ENCODE measurements at places on chromosomes 1 and 21.

DNA sequence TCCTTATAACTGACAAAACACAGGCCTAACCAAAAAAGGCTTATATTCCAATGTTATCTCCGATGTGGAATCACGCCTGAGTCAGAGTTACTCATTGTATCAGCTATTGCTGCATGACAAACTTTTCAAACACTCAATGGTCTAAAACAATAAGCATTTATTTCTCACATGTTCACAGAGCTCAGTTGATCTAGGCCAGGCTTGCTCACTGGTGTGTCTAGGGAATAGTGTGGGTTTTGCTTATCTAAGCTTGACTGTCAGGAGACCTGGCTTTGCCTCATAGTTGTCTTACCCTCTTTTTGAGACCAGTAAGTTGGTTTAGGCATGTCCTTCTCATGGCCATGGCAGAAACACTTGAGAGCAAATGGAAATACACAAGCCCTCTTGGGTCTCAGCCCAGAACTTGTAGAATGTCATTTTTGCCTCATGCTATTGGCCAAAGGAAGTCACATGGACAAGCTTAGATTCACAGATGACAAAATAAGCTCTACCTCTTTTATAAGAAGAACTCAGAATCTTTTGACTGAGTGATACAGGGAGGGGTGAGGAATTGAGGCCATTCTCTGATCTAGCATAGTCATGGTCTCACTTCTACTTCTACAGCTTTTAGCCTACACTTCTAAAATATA, 130.8 kb downstream of the HMCN1 start:
- DNase-seq = no peak

- no peak for DNase-seq
Measured at GRCh38 chr1:58238846-58239245, 307.7 kb downstream of the OMA1 start.

- no peak for DNase-seq
Measured at GRCh38 chr21:45957981-45958600, 23.5 kb upstream of the COL6A1 start.

- DNase-seq = no peak
Measured at GRCh38 chr1:230123280-230124185, 56.5 kb downstream of the GALNT2 start.

DNA sequence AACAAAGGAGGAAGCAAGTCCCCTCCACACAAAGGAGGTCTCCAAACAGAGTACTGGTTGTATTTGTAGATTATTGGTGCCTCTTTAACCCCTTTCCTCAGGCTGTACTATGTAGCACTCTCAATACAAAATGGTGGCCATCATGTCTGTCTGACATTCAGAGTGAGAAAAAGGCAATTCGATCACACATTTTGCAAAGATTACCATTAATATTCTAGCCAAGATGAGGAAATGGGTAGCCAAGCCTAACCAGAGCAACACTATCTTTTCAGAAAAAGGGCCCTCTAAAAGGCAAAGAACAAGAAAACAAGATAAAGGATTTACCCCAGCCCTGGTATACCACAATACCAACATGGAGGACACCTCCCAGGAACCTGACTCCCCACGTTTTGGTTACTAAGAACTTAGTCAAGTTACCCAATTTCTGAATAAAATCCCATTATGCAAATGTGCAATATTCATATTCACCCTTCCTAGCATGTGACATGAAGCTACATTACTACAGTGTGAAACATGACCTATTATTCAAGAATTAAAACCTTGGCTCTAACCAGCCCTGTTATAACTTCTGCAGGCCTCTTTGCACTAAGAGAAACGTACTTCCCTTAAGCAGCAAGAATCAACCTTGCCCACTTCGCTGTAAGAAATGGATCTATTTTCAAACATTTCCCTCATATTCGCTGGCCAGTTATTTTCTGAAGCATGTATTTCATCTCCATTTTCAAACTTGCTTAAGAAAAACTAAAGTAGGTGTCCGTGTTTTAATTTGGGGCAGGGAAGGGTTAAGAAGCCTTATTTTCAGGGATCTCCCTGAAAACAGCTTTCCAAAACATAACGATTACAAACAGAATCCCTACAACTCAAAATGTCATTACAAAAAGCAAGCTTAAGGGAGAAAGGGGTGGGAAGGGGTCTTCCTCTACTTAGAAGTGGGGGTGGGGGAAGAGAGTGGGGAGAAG, 2.1 kb downstream of the KDM5B start:
- DNase-seq = peak; percentile 32

DNA sequence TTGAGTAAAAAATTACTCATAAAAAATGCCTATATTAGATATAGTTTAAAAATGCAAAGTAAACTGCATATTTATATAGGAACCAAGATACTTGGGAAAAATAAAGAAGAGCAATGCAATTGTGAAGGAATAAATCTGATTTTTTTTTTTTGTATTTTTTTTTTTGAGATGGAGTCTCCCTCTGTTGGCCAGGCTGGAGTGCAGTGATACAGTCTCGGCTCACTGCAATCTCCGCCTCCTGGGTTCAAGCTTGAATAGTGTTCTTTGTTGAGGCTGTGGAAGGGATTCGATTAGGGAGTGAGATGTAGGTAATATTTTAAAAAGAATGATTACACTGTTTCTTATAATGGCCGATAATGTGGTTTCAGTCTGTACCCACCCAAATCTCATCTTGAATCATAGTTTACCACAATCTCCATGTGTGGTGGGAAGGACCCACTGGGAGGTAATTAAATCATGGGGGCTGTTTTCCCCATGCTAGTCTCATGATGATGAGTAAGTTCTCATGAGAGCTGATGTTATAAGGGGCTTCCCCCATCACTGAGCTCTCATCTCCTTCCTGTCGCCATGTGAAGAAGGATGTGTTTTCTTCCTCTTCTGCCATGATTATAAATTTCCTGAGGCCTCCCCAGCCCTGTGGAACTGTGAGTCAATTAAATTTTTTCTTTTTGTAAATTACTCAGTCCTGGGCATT, 1765.9 kb downstream of the PLA2G4A start:
- no peak for DNase-seq

GRCh38 chr1:8825985-8826481, 8.6 kb upstream of the RERE start:
- no peak for DNase-seq

DNA sequence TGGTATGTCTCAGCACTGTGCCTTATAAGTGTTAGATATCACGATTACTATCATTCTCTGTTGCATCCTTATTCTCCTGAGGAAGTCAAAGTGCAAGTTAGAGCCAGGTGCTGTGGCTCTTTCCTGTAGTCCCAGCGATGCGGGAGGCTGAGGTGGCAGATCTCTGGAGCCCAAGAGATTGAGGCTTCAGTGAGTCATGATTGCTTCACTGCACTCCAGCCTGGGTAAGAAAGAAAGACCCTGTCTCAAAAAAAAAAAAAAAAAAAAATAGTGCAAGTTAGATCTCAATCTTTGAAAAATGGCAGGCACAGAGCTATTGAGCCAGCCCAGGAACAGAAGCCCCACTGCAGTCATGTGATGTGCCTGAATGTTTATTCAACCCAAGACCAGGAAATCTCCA, 147.8 kb upstream of the POGK start:
- DNase-seq = no peak

GRCh38 chr1:15187175-15188129, 33.9 kb downstream of the TMEM51 start:
- no peak for DNase-seq

- DNase-seq = peak; percentile 98
Measured at GRCh38 chr1:154607609-154608396, at the start of gene ADAR. ADAR (minus strand) TSS chr1:154608186; CDS start chr1:154608006, 180 bp downstream.

GRCh38 chr1:102191723-102192122, 195.0 kb upstream of the OLFM3 start:
- DNase-seq = peak; percentile 88

DNA sequence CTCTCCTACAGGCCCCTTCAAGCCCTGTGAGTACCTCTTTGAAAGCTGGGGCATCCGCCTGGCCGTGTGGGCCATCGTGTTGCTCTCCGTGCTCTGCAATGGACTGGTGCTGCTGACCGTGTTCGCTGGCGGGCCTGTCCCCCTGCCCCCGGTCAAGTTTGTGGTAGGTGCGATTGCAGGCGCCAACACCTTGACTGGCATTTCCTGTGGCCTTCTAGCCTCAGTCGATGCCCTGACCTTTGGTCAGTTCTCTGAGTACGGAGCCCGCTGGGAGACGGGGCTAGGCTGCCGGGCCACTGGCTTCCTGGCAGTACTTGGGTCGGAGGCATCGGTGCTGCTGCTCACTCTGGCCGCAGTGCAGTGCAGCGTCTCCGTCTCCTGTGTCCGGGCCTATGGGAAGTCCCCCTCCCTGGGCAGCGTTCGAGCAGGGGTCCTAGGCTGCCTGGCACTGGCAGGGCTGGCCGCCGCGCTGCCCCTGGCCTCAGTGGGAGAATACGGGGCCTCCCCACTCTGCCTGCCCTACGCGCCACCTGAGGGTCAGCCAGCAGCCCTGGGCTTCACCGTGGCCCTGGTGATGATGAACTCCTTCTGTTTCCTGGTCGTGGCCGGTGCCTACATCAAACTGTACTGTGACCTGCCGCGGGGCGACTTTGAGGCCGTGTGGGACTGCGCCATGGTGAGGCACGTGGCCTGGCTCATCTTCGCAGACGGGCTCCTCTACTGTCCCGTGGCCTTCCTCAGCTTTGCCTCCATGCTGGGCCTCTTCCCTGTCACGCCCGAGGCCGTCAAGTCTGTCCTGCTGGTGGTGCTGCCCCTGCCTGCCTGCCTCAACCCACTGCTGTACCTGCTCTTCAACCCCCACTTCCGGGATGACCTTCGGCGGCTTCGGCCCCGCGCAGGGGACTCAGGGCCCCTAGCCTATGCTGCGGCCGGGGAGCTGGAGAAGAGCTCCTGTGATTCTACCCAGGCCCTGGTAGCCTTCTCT, 23.5 kb downstream of the UBE2T start:
- DNase-seq = no peak

DNA sequence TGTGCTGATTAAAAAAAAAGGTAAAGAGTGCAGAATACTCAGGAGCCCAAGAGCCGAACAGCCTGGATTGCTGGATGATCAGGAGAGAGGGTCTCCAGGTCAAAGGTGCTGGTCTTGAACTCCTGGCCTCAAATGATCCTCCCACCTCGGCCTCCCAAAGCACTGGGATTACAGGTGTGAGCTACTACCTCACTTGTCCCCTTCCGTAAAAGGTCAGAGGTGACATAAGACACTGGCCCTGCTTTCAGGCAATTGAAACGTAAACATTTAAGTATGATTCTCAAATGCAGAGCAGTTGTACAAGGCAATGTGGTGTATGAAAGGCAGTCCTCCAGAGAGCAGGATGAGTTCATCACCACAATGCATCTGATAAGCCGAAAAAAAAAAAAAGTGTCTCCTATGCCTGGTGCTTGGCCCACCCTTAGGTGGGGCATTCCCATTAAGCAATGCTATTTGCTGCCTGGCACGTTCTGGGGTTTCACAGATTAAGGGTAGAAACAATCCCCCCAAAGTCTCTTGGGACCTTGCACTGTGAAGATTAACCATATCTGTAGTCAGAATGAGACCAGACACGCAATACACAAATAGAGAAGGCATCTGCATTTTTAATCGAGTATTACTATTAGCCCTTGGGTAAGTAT, 47.7 kb downstream of the PARP1 start:
- no peak for DNase-seq

DNA sequence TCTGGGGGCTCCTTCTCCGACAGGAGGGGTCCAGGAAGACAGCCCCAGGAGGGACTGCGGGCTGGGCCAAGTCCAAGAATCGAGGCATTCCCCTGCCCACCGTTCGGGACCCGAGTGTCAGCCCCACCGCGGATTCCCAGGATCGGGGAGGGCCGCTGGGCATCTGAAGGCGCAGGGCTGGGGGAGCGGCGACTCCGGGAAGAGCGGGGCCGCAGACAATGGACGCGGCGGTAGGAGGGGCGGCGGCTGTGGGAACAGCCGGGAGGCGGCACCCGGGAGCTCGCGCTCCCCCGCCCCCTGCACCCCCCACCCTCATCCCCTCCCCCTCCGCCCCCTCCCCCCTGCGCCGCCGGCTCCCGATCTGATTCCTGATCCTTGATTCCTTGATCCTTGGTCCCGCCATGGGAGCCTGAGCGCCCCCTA, at the start of gene VANGL2:
VANGL2 (plus strand) TSS at position 342 of the 423 bp plus-strand sequence. CDS start 15,274 bp downstream, outside the sequence.
- peak; percentile 78 for DNase-seq

- DNase-seq = no peak
Measured at GRCh38 chr1:96730574-96731298, 9.2 kb downstream of the PTBP2 start.

- peak; percentile 21 for DNase-seq
Measured at GRCh38 chr1:10252508-10252907, 42.1 kb downstream of the KIF1B start.

DNA sequence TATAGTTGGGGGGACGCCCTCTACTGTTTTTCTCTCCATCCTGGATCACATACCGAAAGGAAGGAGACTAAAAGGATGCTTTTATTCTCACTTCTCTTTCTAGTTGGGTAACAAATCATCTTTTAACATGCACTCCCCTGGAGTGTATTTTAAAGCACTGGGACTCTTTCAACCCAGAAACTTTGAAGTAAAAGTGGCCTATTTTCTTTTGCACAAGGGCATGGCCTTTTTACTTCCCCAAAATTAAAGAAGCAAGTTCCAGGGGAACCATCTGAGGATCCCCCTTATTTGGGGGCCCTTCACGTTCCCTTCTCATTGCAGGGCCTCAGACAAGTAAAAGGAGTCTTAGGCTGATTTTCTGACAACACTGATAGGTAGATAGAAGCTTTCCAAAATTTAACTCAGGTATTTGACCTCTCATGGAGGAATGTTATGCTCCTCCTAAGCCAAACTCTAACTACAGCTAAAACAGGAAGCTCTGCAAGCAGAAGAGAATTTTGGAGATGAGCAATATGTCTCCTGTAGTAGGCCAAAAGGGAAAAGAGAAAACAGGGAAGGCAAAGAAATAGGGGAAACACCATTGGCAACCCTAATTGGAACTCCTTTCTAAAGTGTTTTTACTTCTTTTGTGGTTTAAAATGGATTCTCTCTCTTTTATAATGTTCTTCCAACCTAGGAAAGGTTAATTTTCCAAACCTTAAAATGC, 8.9 kb upstream of the CD46 start:
- DNase-seq = no peak

- no peak for DNase-seq
Measured at GRCh38 chr1:207040181-207040533, 7.6 kb upstream of the C1orf116 start.

DNA sequence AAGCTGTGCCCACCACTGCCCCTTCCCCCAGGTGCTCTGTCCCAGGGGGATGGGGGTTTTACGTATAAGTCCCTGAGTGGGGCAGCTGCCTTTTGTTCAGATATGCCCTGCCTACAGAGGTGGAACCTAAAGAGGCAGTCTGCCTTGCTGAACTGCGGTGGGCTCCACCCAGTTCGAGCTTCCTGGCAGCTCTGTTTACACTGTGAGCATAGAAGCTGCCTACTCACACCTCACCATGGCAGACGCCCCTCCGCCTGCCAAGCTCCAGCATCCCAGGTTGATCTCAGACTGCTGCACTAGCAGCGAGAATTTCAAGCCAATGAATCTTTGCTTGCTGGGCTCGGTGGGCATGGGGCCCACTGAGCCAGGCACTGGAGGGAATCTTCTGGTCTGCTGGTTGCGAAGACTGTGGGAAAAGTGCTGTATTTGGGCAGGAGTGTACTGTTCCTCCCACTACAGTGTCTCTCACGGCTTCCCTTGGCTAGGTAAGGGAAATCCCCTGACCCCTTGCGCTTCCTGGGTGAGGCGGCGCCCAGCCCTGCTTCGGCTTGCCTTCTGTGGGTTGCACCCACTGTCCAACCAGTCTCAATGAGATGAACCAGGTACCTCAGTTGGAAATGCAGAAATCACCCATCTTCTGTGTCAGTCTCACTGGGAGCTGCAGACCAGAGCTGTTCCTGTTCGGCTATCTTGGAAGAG, 17.6 kb upstream of the RWDD3 start:
- no peak for DNase-seq

All from A673 (cell line).